ENCODE measurements at places on chromosomes 11 and 22.
A peak's percentile ranks its signal among the peaks of the same experiment; 100 is the strongest.

DNA sequence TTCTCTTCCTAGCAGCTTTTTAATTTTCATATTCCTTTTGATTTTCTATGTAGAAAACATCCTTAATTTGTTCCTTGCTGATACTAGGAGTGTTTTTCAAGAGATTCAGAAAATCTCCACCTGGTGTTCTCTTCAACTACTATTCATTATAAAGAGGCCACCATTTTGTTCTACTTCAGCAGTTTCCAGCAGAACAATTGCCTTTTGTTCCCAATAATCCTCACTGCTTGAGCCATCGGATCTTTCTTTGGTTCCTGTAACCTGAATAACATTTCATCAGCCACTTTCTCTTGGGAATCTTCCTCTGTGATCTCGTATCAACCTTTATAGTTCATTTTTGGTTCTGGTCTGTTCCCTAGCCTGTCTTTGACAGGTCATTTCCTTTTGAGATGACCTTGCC, 1.8 kb upstream of the OR10A5 start:
- no peak for DNase-seq

DNA sequence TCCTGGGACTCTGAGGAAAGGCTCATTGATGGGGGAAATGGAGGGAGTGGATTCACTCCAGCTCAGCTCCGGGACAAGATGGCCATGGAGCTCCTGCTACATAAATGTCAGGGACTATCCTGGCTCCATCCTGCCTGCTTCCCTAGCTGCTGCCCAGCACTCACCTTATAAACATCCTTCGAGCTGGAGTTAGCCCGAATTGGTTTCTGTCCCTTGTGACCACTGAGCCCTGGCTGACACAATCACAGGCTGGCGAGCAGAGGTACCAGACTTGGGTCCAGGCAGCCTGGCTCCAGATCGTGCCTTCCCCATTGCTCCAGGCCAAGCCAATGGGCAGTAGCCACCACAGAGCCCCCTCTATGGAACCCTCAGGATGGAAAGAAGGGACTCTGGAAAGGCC, 77.6 kb downstream of the FDX1 start:
- no peak for DNase-seq

DNA sequence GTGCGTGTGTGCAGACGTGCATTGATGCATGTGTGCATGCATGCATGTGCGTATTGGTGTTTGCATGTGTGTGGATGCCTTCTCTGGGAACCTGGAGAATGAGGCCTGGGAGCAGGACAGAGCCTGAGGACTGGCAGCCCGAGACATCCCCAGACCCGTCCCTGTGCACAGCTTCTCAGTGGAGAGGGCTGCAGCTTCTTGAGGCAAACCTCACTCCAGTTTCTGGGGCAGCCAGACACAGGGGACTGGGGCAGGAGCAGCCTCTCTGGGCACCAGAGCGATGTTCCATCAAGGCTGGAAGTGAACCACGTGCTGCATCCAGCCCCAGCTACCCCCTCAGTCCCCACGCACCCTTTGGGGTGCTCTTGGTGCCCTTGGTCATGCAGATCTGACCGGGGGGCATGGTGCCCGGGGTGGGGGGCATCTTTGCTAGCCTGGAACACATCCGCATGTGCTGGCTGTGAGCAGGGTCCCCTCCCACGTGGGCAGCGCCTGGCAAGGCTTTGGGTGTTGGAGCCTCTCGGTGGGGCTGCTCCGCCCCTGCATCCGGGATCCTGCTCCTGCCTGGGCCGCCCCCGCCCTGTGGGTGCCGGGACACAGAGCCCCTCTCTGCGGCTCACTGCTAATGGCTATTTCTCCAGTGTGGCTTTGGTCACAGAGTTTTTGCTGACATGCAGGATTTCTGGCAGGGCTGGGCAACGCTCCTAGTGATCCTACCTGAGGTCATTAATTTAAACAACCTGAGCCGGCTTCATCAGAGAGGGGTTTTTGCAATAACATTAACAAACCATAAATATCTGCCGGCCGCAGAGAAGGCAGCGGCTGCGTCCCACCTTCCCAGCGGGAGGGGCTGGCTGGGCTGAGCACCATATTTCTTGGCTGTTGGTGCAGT, 434.7 kb downstream of the TBC1D22A start:
- no peak for DNase-seq

DNA sequence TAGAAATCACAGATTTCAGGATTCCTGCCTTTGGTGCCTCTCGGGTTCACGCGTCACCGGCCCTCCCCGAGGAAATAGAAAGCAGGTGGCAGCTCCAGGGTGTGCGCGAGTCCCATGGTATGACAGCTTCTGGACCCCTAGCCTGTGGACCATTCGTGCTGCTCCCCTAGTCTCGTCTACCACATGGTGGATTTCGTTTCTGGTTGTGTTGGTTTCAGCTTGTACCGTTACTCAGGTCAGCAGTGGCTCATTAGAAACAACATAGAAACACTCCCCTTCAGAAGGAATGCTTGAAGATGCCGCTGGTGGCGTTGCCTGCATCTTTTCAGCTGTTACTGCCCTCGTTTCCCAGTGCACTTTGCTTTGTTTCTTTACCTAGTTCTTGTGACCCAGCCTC, 700 bp downstream of the TTC17 start:
- DNase-seq = peak; percentile 32

DNA sequence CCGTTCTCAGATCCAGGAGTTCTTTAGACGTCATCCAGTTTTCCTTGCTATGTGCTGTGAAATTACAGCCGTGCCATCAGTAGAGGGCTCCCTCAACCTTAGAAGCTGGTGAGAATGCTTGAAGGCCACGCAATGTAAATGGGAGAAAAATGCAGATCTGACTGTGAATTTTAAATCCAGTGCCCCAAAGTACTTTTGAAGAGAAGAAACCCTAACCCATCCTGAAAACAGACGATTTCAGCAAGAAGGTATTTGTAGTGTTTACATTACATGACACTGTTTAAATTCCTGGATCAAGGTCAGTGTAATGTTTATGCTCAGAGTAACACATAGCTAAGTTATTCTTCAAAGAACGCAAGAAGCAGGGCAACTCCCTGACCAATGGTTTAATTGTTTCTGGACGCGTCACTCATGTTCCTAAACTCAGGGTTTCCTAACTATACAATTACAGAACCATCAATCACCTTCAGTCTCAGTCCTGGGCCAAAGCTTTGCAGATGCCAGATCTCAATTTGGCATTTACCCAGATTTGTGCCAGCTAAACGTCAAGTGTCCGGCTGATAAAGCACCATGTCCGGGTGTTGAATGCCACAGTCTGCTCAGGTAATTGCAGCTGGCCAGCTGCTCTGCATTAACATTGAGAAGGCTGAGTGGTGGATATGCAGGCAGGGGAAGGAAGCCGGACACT, 38.2 kb downstream of the ADAMTS8 start:
- no peak for DNase-seq

All from kidney capillary endothelial cell (primary cell).